ENCODE measurements at places on chromosomes 3 and 15.

- DNase-seq, result no peak
Observed at GRCh38 chr3:84136425-84136824, 822.4 kb upstream of the CADM2 start.

DNA sequence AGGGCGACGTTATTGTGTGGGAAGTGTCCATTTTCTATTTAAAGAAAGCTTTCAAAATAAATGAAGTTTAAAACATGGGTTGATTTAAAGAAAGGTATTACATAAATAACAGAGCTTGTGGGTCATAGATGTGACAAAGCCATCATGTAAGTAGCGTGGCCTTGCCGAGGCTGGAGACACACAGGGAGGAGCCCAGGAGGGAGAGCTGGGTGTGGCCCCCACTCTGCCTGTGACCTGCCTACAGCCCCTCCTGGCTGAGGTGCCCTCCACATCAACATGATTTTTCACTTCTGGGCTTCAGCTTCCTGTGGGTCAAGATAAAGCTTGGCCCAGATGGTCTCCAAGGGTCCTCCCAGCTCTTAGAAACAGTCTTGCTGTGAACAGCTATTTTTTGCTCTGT lies 12.5 kb upstream of the MGLL start:
- no peak for DNase-seq

DNA sequence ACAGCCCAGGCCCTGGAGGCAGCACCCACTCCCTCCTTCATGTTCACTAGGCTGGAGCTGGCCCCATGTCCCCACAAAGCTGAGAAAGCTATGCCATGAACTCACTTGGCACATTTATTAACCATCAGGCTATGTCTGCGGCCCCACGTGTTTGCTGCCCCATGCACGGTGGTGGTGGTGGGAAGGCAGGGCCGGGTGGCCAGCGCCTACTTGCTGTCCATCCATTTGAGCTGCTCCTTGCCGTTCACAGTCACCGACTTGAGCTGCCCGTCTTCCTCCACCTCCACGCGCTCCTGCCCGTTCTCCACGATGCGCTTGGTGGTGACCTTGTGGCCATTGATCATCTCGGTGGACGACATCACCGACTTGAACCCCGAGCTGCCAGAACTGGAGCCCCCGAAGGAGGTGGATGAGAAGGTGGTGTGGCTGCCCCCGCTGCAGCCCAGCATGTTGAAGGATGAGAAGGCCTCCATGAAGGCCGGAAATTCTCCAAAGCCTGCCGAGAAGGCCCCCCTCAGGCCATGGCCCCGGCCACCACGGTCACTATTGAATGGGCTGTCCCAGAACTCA lies 4.3 kb downstream of the DNAJB8 start:
- DNase-seq, result no peak

DNA sequence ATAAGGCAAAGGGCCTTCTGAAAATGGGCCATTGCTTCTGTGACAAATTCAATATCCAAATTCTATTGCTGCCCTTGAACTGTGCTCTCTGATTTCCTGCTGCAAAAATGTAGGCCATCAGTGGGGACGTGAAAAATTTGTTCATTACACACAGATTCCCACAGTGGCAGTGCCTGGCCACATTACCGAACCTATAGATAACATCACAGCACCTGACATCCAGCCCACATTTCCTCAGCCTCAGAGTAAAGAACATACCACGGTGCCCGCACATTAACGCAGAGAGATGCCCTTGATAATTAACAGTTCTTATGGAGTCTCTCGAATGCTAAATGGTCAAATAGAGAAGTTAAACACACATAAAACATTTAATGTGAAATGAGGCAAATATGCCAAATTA lies 931.6 kb upstream of the CFAP20DC start:
- no peak for DNase-seq

DNA sequence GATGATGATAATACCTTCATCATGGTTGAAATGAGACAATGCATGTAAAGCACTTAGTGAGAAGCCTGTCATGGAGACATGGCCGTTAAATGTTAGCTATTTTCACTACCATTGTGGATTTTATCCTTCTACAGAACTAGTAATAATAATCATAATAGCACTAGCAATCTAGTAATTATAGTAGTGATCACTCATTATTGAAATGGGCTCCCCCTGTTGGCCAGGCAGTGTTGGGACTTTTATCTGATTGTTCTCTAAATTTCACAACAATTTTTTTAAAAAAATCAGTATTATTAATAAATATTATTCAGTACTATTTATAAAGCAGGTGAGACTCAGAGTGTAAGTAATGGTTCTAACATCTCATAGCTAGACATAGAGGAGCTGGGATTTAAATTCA lies 396.3 kb downstream of the IL5RA start:
- DNase-seq, result no peak

DNA sequence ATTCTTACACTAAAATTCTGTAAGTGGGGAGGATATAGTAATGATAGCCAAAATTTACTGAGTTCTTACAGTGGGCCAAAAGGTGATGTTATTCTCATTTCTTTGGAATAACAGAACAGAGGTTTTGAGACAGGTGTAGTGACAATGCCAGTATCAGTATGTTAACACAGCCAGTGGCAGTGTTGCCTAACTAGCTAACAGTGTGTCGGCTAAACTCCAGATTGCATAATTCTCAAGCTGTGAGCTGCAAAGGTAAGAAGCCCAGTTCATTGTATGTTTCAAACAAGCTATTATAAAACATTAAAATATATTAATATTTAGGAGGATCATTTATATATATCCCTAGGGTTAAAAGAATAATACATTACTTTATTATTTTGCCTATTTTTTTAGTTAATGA lies 920 bp downstream of the SLC15A2 start:
- no peak for DNase-seq

Measured in NCI-H524 treated with DMSO at 0.1 percent for 48 hours (cell line).